ENCODE measurements at places on chromosomes 11 and 22. TPM values are rescaled to one million over a fixed set of nuclear protein-coding genes. Genes with fewer than 3 reads are reported as not detected.

TPCN2 gene
- 14.3 TPM for total RNA-seq

HBB gene
- not detected for total RNA-seq

DNA sequence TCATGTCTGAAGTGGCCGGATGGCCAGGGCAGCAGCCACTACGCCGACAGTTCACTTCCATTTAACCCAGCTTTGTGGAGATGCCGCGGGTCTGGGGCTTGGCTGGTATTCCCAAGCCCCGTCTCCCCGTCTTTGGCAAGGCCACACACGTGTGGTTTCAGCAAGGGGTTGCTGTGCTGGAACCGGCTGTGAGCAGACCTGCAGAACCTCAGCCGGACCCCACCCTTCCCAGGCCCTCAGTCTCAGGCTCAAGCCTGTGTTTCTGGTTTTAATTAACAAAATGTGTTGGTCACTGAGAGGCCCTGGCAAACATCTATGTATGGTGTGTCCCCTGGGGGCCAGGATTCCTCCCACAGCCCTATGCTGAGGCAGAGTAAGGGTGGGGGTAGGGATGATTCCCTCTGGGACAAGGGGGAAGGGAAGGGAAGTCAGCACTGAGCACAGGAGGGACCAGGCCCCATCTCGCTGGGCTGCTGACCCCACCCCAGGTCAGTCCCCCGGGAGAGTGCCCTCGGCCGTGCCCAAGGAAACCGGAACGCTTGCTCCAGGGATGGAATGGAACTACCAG, 9.3 kb downstream of the OSBPL5 start:
- DNase-seq = no peak

- DNase-seq = peak; percentile 70
Measured at GRCh38 chr22:36211237-36211861, 9.7 kb upstream of the APOL4 start.

GRCh38 chr22:49690454-49690853, 137.2 kb downstream of the BRD1 start:
- no peak for DNase-seq

MFNG gene
- total RNA-seq = 228 TPM

CCDC179 gene
- not detected for total RNA-seq

FGF19 gene
- total RNA-seq = not detected
